ENCODE measurements at places on chromosomes 11 and 22.

DNA sequence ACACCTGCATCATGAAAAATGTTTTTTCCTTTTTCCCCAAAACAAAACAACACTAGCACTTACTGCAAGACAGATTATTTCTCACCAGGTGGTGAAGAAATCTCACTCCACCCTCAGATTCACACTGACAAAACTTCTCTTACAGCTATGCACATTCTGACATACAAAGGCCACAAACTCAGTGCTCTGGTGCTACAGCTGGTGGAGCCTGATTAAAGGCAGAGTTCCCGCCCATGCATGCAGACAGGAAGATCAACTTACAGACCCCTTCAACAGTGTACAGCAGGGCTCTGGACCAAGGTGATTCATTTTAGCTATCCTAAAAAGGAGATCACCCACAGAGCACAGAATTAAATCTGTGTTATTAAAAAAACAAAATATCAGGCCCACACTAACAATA is 112.6 kb downstream of the CADM1 start:
- no peak for DNase-seq

DNA sequence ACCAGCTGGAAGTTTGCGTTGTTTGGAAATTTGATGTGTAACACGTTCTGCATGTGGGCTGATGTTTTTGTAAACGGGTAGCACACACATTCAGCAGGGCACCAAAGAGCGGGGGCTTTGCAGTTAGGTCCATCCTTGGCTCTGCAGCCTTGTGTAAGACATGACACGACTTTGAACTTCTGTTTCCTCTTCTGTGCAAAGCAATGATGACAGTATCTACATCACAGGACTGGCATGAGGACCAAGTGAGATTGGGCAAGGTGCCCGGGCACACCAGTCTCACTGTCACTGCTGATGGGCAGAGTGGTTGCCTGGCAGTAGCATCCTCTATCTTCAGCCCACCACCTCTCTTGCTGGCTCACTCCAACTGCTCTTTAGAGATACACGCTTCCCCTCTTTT is 3.3 kb downstream of the TCN2 start:
- DNase-seq = no peak

DNA sequence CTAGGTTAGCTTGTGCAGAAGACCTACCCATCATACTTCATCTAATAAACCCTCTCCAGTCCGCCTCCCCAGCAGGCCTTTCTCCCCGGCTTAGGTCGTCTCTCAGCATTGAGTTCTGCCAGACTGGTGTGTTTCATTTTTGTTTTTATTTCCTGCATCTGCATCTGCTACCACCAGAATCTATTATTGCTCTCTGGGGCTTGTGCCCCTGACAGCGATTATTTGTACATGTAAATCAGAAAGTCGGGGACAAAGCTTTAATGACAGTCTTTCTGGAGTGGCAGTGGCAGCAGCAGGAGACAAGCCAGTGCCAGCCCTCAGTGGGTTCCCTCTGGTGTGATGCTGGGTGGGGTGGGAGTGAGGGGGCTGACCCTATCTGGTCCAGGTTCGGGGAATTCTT is 127.5 kb downstream of the PKNOX2 start:
- no peak for DNase-seq

DNA sequence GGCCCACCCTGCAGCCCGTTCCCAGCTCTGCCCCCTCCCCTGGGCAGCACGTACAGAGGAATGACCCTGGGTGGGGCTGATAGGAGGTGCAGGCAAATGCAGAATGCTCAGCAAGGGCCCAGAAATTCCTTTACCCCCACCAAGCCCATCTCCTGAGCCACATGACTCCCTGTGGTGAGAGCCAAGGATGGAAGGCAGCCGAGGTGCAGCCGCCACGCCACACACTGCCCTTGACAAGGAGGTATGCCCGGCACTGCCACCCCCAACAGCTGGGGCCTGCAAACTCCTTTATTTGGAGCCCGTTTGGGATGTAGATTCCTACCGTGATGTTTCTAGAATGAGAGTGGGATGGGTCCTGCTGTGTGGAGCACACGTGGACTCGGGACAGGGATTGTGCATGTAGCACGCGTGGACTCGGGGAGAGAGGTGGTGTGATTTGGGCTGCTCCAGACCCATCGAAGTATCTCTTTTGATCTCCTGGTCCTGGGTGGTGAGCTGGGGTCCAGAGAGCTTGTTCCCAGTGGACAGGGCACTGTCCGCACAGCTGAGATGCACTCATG is 12.9 kb downstream of the GTSE1 start:
- no peak for DNase-seq

DNA sequence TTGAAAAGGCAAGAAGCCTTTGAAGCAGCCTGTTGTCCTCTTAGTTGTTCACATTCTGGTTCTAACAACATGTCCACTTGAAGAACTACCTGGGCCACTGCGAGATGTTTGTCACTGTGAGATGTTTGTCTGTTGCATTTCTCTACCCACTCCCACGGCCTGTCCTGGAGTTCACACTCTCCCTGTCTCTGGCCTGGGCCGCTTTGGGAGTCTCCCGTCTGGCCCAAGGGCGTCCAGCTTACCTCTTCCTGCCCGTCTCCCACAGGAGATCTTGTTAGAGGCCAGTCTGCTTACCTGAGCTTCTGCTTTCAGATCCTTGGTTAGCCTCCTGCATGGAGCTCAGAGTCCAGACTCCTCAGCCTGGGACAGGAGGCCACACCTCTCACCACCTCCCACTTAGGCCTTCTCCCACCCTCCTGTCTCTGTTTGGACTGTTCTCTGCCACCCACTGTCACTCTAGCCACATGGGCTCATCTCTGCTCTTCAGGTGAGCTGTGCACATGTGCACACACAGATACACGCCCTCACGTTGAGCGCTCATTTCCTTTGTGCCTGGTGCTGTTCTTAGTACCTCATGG is 66.0 kb downstream of the TBC1D22A start:
- DNase-seq = no peak

- DNase-seq = no peak
Observed at GRCh38 chr11:32244453-32244852, 153.6 kb downstream of the RCN1 start.

- DNase-seq = no peak
Observed at GRCh38 chr11:85109141-85109540, 518.0 kb downstream of the DLG2 start.

- DNase-seq = peak; percentile 69
Observed at GRCh38 chr22:20430720-20431510, 6.7 kb downstream of the SCARF2 start.

- no peak for DNase-seq
Observed at GRCh38 chr22:46379066-46379930, 43.8 kb downstream of the TRMU start.

GRCh38 chr11:68498903-68499883 is 38.6 kb downstream of the PPP6R3 start:
- no peak for DNase-seq

DNA sequence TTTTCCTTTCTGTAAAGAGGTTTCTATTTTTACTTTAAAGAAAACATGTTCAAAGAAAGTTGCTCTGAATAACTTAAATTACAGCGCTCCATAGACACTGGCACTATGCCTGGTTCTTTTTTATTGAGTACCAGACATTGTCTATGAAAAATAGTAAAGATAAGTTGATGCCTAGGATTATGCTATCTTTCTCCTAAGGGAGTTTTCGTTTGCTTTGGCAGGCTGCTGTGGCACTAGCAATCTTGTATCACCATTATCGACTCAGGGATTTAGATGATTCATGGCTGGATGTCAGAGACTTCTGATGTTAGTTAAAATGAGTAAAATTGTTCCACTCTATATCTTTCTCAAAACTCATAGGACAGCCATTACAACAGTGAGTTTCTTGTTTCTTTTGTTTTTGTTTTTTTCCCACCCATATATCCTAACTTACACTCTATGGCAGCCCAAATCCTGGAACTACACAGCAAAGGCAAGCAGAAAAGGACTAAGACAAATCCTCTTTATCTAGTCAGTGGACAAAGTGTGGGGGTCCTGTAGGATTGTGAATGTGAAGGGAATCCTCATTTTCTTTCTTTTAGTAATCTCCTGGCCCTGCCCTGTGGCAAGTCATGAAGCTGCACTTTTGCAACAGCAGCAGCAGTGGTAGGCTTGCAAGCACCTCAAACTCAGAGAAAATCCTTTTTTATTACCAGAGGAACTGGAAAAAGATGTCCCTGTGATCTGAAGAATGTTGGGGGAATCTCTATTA is 20.7 kb downstream of the SLN start:
- DNase-seq = no peak

DNA sequence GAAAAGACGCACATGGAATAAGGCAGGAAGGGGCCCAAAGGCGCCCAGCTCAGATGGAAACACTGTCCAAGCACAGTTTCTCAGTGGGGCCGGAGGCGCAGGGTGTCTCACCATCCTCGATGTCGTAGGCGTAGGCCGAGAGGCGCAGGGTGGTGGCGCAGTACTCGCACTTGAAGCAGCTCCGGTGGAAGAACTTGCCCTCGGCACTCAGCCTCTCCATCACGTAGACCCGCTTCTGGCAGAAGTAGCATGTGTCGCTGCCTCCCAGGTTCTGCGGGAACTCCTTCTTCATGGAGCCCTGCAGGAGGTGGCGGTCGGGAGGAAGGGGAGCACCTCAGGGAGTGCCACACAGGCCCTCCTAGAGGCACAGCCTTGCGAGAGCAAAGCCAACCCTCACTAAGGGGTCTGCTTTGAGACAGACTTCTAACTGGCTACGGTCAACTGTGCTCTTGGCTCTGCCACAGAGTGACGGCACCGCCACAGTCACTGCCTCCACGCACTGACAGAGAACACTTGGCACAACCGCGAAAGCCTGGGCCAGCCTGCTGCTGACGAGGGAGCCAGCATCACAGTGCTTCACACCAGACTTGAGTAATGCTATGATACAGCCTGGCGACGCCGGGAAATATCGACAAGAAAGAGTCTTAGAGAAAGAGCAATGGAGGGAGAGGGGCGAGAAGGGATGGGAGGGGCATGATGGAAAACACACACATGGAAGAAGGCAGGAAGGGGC is 97.6 kb upstream of the BID start:
- no peak for DNase-seq

DNA sequence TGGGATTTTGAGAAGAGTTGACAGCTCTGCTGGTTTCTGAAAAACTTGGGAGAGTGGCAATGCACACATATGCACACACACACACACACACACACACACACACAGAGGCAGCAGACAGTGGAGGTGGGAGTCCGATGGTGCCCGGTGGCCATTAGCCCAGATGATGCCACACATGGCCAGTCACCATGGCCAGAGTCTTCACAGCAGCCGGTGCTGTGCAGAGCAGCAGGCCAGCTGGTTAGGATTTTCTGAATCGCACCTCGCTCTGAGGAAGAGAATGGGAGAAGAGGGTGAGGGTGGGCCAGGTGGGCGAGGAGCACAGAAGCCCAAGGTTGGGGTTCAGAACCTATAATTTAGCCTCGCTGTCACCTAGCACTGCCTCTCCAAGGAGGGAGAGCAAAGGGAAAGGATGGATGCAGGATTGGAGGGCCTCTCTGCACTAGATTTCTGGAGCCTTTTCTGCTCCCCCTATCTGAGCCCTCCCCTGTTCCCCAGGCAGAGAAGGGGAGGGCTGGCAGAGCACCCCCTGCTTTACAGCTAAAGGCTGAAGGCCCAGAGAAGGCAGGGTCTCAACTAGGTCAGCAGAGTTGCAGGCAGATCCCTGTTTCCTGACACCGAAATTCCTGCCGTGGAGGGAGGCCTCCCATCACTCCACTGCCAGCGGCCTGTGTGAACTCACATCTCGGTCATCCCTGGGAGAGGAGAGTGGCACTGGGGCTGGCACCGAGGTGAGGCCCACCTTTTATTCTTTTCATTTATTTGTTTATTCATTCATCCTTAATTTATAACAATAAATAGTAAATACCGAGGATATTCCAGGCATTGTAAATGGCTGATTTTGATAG is 25.8 kb upstream of the FXYD6 start:
- peak; percentile 37 for DNase-seq

DNA sequence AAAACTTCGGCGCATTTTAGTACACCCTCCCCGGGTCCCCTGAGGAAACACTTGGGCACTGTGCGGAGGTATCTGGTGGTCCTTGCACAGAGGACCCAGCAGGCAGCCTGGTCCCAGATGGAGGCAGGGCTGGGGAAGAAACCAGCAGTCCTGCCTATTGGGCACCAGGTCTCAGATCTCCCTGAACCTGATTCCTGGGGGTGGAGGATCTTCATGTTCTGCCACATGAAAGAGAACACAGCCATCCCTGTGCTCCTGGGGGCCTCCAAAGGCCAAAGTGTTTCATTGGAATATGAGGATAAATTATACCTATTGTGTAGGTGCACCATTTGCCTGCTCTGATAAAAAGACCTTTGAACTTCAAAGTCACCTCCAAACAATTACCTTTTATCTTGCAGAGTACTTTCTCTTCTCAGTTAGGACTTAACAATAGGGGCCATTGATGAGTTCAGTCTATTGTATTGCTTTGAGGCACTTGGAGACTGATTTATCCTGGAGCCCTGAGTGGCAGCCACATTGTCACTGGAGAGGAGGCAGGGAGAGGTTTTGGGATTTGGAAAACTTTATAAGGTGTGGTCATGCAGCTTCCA is 1.8 kb downstream of the RCN1 start:
- DNase-seq = no peak

- DNase-seq = no peak
Observed at GRCh38 chr11:10329935-10330334, 25.1 kb downstream of the ADM start.

DNA sequence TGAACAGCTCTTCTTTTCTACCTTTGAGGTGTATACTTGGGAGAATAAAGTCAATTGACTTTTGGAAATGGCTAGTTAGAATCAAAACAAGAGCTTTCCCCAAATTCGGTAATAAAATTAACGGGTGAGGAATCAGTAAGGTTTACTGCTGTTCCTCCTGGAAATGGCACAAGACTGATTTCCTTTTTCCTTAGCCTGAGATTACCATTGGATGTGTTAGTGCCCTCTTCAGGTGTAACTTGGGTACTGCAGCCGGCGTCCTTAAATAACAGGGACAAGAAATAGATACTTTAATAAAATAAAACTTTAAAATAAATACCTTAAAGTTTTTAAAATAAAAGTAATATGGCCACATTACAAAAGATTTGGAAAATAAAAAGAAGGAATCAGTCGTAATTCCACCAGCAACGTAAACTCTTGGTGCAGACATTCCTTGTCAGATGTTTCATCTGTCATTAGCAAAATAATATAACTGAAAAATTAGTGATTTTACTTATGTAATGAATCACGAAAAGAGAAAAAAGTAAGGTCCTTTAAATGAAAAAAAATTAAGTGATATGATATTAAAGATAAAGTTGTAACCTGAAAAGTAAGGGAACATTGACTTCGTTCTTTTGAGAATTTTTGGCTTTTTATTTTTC is 29.7 kb downstream of the ZFTA start:
- DNase-seq = peak; percentile 92

- no peak for DNase-seq
Observed at GRCh38 chr22:25741692-25742626, at the start of gene MYO18B. TSS of gene MYO18B (plus strand) at chr22:25742188. CDS start at chr22:25761093, 18,905 bp downstream.

- DNase-seq = no peak
Observed at GRCh38 chr22:32628628-32629572, 154.3 kb downstream of the FBXO7 start.

- no peak for DNase-seq
Observed at GRCh38 chr11:35144806-35145205, 5.8 kb downstream of the CD44 start.
